ENCODE measurements at places on chromosomes 1 and 21.

DNA sequence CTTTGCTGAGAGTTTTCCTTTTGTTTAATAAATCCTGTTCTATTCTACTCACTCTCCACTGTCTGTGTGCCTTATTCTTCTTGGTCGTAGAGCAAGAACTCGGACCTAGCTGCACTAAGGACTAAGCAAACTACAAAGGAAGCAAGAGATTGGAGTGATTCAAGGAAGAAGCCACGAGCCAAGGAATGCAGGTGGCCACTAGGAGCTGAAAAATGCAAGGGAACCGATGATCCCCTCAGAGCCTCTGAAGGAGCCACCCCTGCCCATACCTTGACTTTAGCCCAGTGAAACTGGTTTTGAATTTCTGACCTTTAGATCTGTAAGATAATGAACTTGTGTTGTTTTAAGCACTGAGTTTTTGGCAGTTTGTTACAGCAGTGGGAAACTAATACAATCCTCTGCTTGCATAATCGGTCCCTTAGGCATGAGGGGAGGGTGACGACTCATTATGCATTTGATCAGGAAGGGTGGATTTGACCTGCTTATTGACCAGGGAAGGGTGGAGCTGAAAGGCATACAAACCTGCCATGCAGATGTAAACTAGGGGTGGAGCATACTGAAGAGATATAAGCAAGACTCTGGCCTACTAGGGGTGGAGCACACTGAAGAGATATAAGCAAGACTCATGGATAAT is 6.2 kb upstream of the CA6 start:
- DNase-seq, result no peak

GRCh38 chr1:200146100-200146499 is 118.6 kb downstream of the NR5A2 start:
- DNase-seq, result no peak

GRCh38 chr1:226558036-226558650 is 9.6 kb downstream of the STUM start:
- DNase-seq, result no peak

DNA sequence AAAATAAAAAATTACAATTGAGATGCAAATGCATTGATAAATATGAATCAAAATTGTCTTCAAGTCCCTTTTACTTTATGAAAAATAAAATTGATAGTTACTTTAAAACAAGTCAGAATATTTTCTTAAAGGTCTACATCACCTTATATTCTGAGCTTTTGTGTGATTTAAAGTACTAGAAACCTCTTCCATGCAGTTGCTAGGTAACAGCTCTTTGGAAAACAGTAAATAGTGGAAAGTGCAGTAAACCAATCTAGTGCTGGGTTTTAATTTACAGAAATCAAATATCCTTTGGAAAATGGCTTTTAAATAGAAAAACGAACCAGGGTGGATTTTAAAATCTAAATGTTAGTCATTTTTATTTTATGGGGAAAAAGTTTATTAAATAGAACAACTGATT is 227.9 kb downstream of the KCNT2 start:
- no peak for DNase-seq

DNA sequence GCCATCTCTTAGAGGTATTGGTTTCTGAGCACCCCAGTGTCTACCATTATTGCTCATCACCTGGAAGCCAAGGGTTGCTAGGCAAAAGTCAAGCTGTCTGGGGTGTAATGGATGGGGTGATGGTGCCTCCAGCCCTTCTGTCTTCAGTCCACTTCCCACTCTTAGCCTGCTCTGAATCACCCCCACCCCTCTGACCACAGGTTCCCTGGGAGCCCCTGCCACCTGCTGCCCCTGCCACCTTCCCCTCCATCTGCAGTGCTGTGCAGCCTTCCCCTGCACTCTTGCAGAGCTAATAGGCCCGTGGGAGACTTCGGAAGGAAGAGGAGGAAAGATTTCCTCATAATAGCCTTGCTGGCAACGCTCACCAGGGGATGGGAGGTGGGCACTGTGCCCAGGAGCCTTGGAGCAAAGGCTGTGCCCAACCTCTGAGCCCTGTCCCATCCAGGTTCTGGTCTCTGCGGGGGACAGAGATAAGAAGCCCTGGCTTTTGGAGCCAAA is 35.5 kb downstream of the CAPN2 start:
- no peak for DNase-seq

GRCh38 chr1:62998845-62999649 is 215.1 kb downstream of the ATG4C start:
- no peak for DNase-seq
